Stimulated activated CD8-positive, alpha-beta memory T cell treated with anti-CD3 and anti-CD28 coated beads, Interleukin-4, amount 100 ng/mL, for 1 hour (primary cell): ENCODE measurements at places on chromosomes 3 and 15.

GRCh38 chr3:190902292-190902691, 39.8 kb upstream of the GMNC start:
- DNase-seq: no peak

GRCh38 chr15:92665100-92665555, 9.6 kb upstream of the FAM174B start:
- no peak for DNase-seq

GRCh38 chr3:124926426-124927101, 8.0 kb downstream of the MUC13 start:
- no peak for DNase-seq

DNA sequence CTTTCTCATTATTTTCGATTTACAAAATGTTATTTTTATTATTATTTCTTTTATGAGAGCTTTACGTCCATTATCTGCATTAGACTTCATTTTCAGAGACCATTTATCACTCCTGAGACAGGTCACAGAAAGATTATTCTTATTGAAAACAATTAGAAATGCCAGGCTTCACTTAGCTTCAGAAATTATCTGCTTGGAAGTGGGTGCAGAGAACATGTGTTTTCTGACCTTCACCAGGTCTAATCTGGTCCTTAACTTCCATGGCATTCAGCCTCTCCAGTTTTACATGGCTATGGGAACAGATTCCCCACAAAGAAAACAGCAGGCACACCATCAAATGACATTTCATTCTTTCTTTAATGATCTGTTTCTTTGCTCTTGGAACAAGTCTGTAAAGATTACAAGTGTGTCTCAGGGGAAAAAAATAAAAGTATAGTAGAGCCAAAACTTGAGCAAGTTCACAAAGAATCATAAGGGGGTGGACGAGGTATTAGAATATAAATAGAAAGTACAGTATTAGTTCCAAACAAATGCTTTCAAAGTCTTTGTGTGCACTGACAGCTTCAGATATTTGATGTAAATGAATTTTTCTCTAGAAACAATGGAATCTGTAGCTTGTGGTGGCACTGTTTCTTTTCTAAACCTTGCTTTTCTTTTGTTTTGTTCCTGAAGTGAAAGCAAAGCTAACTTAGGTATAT, 294.2 kb upstream of the MEIS2 start:
- DNase-seq: no peak

DNA sequence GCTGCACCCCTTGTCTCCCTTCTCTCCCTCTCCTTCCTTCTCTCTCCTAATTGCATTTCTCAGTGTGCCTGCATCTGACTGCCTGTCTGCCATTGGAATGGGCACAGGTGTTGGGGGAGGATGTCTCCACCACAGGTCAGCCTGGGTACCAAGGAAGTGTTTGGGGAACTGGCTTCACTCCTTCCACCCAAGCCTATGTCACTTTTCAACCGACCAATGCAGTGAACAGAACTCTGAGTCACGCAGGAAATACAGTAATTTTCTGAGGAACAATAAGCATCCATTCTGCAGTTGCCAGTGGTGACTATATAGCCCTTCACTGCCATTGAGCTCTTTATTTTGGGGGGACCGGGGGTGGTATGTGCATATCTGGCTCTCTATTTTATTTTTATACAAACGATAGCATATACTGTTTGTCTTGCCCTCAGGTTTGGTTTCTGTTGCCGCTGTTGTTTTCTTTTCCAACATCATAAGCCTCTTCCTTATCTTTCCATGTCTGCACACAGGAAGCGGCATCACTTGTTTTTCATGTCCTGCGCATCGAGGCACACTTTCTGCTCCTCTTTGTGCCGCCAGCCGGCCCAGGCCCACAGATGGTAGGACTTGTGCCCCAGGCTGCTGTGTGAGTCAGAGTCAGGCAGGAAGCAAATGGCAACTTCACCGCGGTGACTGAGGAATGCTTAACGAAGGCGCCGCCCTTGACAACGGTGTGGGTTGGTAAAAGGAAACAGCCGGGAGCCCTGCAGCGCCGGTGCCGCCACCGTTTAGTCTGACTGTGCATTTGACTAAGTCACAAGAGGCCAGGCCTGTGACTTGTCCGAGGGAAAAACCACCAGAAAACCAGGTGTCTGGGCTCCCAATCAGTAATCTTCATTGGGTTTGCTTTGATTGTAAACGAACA, 21.1 kb upstream of the CDCP1 start:
- peak; percentile 67 for DNase-seq

- DNase-seq: no peak
These were observed 535.6 kb upstream of the ALCAM start for GRCh38 chr3:104831071-104831470.

DNA sequence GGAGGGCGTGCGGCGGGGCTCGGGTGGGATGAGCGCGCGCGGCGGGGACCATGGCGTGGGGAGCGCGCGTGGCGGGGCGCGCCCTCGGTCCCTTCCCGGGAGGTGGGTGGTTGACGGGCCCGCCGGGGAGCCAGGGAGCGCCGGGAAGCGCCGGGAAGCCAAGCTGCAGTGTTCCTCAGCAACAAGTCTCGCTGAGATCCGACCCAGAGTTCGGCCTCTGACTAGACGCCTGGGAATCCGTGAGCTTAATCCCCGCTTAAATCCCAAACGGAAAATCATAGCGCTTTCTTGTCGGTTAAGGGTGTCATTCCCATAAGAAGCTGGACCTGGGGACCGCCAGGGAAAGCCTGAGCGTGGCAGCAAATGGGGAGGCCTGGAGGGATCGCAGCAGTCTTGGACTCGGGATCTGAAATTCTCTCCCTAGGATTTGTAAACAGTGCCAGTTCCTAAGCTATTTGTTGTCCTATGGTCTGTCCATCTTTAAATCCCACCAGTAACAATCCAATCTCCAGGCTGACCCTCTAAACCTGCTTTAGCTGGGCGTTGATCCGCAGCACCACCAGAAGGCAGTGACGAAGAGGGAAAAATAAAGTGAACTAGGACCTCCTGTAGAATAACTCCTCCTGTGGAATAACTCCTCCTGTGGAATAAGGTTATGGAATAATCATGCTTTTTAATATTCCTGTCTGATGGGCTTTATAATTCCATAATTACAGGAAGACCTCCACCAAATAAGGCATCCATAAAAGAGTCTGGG, 570 bp upstream of the NEDD4 start:
- DNase-seq: no peak

GRCh38 chr3:126826693-126827092, 122.7 kb downstream of the CHCHD6 start:
- no peak for DNase-seq

- no peak for DNase-seq
These were observed 139.7 kb upstream of the CPNE4 start for GRCh38 chr3:132174500-132174899.

GRCh38 chr15:70427167-70428120, 329.7 kb upstream of the TLE3 start:
- no peak for DNase-seq

- DNase-seq: no peak
These were observed 134.2 kb upstream of the RAD18 start for GRCh38 chr3:9097495-9097894.

- no peak for DNase-seq
These were observed 28.6 kb downstream of the FAM98B start for GRCh38 chr15:38482572-38482971.

DNA sequence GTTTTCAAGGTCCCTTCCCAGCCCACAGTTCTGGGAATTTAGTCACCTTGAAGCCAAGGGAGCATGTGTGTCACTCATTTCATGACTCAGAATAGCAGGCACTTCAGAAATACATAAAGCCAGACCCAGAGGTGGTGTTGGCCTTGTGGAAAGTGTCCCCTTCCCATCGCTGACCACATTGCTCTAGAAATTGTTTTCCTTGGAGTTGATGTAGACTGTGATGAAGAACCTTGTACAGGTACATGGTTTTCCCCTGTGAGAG, 158.8 kb downstream of the SLCO3A1 start:
- DNase-seq: no peak

DNA sequence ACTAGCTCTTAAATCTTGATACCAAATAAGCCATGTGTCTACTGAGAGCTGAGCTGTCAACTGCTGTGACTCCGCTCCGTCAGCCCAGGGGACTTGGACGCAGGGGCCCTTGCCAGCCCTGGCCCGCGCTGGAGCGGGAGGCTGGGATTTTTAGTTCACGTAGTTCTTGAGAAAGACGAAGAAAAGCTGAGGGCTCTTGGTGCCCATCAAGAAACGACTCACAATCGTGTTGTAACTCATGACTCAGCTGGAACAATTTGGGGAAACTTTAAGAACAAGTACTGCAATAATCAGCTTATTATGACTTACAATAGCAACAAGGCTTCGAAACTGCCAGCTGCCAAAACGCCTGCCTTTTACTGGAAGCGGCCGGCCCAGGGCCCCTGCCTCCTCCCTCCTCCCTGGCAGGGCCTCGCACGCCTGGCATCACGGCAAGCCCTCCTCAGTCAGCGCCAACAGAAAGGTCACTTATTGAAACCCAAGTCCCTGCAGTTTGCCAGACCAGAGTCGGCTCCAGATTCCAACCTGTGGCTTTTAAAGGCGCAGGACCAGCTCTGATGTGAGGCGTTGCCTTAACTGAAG, 60.3 kb downstream of the RGMA start:
- no peak for DNase-seq

DNA sequence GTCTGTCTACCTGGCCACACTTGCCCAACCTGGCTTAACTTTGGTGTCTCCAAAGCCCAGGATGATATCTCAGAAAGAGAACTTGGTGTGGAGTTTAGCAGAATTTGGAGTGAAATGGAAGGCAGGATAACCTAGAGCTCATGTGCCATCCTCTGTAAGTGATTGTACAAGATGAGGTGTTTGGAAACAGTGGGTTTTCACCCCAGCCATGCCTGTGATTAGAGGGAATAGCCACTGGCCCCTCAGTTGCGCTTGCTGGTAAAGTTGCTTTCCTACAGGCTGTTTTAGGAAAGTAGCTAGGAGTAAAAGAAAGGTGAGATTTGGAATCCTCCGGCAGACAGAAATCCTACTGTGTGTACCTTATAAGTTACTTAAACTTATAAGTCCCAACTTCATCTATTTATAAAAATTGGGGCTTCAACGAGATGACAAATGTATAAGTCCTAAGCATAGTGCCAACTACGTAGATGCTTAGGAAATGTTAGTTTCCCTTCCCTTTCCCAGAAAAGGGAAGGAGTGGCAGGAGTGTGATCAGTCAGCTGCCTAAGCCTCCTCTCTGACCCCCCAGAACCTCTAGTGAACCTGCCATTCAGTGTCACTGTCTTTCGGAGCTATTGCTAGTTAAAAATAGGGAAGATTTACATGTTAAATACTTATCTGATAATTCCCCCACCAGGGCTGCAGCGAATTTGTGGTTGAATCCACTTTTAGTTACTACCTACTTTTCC, 13.4 kb upstream of the BMF start:
- DNase-seq: no peak

DNA sequence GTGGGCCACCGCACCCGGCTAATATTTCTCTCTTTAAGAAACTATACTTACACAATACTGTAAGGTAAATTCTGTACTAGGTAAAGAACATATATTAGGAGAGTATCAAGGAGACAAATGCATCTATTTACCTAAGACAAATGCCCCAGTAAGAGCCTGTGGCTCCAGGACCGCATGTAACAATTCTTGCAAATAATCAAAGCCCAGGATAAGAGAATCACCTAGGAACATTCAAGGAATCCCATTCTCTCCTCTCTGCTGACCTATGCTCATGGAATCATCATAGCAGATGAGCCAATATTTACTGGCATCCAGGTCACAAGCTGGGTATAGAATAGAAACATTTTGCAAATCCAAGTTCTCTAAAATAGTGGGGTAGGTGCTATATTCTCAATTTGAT, 347.7 kb downstream of the FOXP1 start:
- no peak for DNase-seq

GRCh38 chr3:53287131-53287629, 31.4 kb upstream of the TKT start:
- no peak for DNase-seq

DNA sequence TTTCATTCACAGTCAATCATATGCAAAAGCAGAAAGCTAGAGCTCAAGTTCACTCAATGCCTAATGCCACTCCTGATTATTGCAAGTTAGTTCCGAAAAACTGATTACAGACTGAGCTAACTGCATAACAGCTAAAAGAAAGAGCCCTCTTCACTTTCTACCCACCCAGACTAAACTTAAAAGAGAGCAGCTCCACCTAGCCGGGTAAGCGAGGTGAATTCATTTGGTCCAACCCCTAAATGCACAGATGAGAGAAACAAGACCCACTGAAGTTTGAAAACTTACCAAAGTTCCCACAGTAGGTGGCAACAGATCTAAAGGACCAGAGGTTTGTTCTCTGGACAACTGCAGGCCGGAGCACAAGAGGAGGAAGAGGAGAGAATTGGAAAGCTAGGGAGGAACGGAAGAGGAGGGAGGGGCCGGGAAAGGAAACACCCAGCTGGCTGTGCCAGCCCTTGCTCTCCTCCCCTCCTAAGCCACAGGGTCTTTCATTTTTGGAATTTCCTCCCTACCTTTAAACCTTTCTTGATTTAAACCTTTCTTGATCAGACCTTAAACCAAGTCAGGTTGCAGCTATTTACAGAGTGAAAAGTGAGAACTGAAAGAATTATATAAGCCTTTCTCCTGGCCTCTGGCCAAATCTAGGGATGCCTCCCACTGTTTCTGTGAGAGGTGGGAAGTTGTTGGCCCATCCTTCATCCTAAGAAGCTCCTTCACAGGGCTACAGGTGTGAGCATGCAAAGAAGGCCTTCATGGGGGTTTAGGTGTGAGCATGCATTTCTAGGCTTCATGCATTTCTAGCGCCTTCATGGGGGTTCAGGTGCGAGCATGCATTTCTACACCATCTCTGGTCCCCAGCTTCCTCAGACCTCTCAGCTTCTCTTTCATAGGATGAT, 114.7 kb upstream of the LMOD3 start:
- no peak for DNase-seq

- DNase-seq: no peak
These were observed 162.1 kb downstream of the CADM2 start for GRCh38 chr3:85120879-85121278.

- no peak for DNase-seq
These were observed 30.6 kb downstream of the EPHA3 start for GRCh38 chr3:89138048-89138447.

DNA sequence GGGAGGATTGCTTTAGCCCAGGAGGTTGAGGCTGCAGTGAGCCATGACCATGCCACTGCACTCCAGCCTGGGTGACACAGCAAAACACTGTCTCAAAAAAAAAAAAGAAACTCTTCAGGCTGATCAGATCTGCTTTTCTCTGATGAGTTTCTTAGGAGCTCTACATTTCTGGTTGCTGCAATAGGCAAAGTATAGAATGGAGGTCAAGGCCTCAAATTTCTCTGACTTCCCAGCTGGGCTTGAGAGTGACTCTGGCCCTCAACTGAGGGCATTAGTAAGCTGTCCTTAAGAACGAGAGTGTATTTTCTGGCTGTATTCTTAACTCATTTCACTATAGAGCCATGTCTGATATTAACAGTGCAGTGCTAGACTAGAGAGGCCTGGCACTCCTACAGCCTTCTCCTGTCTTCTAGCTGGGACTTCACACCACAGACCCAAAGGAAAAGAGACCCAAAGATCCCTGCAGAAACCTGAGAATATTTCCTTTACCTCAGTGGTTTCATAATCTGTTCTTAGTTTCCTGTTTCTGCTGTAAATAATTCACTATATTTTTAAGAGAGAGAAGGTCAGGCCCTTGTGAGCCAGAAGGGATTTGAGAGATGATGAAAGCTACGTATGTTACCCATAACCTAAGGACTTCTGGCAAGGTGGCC, 2.0 kb upstream of the NR1I2 start:
- no peak for DNase-seq
